ENCODE measurements at places on chromosomes 16 and 17.
A peak's percentile ranks its signal among the peaks of the same experiment; 100 is the strongest.

DNA sequence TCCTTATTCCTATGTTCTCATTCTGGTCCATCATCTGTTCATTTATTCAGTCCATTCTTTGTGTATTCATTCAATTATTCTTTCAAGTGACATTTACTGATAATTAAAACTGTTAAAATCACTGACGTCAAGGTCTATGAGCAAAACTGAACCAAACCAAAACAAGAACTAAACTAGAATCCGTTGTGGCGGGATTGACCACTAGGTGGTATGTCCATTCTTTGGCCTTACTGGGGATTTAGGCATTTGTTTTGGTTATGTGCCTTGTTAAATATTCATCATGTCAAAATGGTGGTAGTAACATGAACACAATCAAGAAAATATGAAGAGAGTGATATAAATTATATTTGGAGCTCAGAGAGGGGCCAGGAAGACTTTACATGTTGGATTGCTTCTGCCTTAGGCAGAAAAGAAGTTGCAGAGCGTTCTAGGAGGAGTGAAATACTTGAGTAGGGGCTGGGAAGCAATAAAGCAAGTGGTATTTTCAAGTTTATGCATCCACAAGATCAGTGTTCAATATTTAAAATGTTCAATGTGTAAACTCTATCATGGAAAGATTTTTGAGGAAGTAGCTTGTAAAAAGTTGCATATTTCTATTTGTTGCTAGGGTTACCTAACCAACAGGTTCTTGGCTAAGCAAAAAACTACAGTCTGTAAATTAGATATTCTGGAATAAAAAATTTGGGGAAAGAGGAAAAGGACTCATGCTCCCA is 129.0 kb downstream of the CDH13 start:
- DNase-seq = no peak

DNA sequence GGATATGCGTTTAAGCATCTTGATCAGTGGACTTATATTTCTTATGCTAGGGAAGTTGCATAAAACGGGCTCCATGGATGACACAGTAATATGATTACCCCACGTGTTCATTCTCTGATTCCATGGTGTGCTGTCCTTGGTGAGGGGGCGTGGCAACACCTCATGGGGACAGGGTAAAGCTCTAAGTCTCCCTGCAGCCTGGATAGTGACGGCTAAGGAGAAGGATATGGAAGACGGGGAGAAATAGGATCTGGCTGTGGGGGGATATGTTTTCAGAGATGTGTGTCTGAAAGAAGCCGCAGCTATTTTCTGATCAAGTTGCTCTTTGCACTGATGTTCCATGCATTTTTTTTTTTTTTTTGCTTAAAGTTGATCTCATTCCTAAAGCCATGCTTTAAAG is 84.3 kb downstream of the MARCHF10 start:
- DNase-seq = no peak

DNA sequence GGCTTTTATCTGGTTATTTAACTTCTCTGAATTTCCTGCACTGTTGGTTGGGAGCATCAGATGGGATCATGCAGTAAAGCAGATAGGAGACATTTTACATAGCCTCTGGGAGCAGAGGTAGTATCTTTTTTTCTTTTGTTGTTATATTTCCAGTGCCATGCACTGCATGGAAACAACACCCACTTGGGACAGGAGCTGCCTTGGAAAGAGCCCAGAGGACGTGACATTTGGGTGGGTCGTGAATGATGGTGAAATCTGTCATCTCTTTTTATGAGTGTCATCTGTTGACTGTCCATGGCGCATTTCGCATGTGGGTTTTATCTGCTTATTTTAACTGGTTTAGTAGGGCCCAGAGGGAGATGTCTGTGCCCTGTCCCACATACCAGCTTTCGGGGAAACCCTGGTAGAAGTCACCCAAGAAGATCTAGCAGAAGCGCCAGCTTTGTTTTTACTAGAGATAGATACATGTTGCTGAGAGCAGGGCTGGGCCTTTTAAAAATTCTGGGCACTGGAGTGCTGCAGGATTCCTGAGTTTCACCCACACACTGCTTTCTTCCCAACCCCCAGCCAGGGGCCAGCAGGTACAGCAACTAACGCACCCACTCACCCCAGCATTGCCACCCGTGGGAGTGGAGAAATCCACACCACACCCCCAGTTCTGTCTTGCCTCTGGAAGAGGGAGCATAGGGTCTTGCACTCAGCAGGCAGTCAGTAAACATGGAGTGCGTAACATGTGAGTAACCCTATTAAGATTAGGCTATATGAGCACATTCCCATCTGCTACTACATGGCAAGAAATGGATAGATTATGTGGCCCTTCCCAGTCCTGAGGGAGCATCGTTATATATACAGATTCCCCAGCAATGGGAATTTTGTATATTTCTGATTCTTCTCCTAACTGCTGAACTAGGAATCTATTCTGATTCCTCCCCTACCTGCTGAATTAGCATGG is 8.4 kb upstream of the TERF2 start:
- DNase-seq = no peak

DNA sequence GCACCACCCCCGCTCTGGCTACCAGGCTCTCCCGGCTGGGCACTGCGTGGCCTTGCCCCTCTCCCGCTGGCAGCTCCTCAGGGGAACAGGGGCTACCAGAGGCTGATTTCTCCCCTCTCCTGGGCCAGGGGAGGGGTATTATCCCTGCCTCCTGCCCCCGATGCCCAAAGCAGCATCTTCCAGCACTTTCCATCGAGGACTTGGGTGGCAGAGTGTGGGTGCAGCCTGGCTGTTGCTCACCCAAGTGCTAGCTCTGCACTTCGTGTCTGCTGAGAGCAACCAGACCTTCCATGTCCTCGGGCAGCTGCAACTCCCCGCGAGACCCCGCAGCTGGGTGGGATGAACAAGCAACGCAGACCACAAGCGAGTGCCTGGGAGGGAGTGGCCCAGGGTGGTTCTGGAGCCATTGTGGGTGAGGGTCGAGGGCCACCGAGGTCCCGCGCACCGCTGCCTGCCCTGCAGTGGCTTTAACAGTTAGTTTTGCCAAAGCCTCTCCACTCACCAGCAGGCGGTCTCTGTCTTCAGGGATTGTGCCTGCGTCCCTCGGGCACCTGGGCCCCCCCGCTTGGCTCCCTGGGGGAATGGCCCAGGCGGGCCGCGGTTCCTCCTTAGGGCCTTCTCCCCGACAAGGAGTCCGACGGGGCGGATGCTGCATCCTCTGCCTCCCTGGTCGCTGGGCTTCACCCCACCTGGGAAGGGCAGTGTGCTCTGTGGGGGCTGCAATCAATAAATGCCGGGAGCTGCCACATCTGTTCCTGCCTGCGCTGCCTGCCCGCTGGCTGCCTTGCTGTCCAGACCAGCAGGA is 8.4 kb downstream of the SLC25A10 start:
- DNase-seq = no peak

DNA sequence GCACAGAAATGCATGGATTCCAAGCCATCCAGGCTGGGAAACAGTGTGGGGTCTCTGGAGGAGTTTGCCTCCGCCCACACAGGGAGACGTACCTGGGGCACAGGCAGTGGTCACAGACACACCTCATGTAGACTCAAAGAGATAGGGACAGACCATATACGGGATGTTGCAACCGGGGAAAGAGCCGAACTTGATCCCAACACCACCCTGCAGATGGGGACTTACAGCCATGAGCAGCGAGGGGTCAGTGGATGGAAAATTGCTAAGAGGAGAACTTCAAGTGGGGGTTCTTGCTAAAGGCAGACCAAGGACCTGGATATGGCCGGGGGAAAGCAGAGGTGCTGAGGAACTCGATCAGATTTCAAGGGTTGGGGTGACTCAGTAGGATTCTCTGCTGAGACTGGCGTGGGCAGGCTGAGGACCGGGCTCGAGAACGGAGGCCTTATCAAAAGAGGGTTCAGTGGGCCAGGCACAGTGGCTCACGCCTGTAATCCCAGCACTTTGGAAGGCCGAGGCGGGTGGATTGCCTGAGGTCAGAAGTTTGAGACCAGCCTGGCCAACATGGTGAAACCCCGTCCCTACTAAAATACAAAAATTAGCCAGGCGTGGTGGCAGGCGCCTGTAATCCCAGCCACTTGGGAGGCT is 12.0 kb upstream of the DNAH17 start:
- DNase-seq = no peak

GRCh38 chr16:10728003-10728887 is 15.4 kb upstream of the NUBP1 start:
- no peak for DNase-seq

- no peak for DNase-seq
These were observed 22.6 kb downstream of the LGALS3BP start for GRCh38 chr17:78957128-78957527.

GRCh38 chr17:27453471-27453870 is 2.8 kb upstream of the KSR1 start:
- DNase-seq = no peak

DNA sequence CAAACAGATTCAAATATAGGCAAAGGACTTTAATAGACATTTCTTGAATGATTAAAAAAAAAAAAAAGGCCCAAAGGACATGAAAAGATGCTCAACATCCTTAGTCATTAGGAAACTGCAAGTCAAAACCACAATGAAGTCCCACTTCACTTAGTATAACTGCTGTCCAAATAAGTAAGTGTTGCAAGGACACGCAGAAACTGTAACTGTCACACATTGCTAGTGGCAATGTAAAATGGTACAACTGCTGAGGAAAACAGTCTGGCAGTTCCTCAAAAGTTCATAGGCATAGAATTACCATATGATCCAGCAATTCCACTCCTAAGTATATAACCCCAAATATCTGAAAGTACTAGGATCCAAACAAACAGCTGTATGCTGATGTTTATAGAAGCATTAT is 112.7 kb downstream of the BRIP1 start:
- DNase-seq = no peak

GRCh38 chr17:2828397-2829038 is 32.3 kb downstream of the RAP1GAP2 start:
- peak; percentile 90 for DNase-seq

DNA sequence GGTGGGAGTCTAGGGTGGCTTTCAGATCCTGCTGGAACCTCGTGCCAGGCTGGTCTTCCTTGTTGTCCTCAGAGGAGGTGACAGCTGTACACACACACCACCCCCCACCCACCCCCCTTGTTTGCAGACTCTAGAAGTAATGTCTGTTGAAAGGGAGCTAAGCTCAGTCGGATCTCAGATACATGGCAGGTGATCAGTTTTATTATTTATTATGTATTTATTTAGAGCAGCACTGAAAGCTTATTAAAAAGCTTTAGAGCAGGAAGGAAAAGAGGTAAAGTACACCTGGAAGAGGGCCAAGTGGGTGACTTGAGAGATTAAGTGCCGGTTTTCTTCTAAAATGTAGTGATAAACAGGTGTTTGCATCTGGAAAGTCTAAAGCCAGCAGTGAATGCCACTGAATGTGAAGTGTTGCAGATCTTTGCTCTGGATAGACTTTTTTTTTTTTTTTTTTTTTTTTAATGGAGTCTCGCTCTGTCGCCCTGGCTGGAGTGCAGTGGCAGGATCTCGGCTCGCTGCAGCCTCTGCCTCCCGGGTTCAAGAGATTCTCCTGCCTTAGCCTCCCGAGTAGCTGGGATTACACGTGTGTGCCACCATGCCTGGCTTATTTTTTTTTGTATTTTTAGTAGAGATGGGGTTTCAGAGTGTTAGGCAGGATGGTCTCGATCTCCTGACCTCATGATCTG is 40.2 kb downstream of the FOXK2 start:
- DNase-seq = no peak

- no peak for DNase-seq
These were observed 17.4 kb downstream of the CRK start for GRCh38 chr17:1438593-1439083.

DNA sequence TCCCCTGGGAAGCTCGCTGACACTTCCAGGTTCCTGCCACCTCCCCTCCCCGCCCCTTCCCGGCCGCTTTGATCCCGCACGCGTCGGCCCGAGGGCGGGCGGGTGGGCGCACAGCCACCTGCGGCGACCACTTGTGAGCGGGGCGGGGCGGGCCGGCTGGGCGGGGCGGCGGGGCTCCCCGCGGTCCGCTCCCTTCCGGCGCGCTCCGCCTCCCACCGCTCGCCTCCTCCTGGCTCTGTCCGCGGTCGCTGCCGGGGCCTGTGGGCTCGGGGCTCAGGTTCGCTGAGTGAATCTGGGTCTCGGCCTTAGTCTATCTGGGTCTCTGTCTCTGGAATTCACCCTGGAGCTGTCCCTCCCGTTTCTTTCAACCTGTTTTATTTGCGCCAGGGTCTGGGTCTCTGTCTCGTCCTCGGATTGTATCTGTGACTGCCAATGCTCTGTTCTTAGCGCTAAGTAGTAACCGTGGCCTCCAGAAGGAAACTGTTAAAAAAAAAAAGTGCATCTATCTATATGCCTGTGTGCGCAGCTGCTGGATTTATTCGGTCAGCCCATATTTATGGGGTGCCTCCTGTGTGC is 2.7 kb upstream of the HES7 start:
- peak; percentile 66 for DNase-seq

DNA sequence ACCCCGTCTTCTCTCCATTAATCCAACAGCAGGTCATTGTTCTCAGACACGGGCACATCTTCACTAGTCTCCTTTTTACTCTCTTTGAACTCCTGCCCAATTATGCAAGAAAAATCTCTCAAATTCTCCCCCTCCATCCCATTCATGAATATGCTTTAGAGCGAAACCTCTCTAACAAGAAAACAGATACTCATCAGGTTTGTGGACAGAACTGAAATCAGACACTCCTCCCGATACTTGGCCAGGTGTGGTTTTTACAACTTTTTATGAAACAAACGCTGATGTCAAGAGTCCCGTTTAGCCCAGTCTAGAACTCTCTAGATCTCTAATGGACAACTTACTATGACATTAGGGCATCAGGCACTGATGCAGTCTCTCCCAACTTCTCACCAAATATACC is 40.9 kb downstream of the PIK3R5 start:
- DNase-seq = no peak

DNA sequence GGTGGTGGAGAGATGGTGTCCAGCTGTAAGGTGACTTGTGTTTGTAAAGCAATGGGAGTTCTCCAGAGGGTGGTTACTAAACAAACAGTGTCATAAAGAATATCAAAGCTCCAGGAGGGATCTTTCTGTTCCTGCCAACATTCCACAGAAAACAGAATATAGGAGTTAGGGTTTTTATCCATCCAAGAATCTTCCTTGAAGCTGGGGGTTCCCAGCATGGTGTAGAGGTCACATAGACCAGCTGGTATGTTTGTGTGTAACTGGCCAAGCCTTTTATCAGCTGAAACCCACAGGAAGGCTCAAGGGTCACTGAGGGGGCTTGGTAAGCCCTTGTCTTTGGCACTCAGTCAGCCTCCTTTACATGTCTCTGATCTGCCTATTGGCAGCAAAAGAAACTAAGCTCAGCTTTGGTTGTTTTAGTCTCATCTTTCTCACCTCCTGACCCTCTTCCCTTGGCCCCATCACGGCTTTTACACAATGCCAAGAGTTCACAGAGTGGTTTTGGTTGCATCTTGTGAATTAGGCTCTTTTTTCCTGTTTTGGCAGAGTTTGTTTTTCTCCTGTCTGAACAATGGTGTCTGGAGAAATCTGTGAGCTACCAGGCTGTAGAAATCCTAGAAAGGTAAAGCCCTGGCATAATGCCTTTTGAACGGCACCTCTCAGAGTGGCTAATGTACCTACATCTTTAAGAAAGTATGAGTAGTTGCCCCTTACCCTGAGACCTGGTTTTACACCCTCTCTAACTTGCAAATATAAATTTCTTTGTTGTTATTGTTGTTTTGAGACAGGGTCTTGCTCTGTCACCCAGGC is 4.6 kb downstream of the CNTD1 start:
- DNase-seq = no peak

GRCh38 chr16:89052890-89053724 is 40.5 kb upstream of the ACSF3 start:
- no peak for DNase-seq

Measured in activated CD4-positive, CD25-positive, alpha-beta regulatory T cell treated with anti-CD3 and anti-CD28 coated beads, Interleukin-2, amount 50 U/mL, for 72 hours (primary cell).